ENCODE measurements at places on chromosomes 3 and 15.

DNA sequence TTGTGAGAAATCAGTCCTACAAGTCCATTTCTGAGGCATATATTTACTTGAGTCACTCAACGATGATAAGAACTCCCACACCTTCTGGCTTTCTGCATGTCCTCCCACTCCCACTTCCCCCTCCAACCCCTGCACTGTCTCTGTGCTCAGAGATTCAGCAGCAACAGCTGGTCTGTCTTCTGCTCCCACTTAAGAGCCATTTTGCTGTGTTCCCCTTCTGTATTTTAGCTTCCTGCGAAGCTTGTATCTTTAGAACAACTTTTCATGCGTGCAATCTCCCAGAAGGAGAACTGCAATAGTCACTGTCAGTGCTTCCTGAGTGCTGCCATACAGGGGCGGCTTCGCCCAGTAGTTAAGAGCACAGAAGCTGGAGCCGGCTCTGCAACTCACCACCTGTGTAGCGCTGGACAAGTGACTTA lies 90.0 kb upstream of the SPATA12 start:
- DNase-seq = peak; percentile 33

DNA sequence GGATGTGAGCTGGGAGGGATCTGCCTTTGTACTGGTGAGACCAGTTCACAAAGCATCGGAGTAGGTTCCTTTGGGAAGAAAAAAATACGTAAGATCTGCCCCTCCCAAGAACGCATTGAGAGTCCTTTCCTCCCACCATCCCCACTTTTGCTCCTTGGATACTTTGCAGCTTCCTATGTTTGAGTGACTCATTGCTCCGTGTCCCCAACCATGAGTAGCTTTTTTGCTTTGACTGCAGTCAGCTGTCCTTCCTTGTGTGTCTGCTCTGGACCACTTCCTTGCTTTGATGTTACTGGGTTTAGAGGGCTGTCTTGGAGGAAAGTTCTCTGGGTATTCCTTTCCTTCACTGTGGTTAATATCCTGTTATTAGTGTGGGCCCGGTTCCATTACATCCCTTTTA lies 43.2 kb upstream of the PTPN23 start:
- DNase-seq = no peak

- no peak for DNase-seq
Measured at GRCh38 chr3:50401978-50402595, 42.8 kb upstream of the TMEM115 start.

DNA sequence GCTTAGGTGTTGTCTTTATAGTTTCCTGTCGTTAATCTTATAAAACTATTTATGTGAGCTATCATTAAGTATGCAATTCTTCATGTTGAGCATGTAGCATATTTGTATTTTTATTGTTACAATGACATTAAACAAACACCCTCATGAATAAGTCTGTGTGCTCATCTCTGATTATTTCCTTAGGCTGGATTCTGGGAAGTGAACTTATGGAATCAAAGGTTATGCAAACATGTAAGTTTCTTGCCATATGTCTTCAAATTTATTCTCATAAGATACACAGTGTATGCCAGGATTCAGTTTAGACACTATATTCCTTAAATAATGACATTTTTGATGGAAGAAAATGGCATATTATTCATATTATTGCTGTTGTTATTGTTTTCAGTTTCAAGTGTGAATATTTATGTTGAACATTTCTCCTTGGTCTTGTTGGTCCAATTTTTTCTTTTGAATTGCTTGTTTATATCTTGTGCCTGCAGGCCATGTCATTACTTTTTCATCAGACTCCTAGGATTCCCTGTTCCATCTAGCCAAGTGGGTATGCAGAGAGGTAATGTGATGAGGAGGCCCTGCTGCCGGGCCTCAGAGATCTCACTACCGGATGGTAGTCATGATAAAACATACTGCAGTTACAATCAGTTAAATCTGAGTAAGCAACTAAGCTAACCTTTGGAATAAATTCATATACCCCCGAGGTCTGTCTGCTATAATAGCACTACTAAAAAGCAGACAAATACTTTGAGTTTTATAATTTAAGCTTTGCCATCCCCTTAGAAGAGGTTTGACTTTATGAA lies 684.3 kb upstream of the SGO1 start:
- no peak for DNase-seq

- no peak for DNase-seq
Measured at GRCh38 chr3:128748557-128748956, 22.6 kb downstream of the RAB7A start.

GRCh38 chr15:49875392-49875791 lies 243.6 kb downstream of the ATP8B4 start:
- no peak for DNase-seq

DNA sequence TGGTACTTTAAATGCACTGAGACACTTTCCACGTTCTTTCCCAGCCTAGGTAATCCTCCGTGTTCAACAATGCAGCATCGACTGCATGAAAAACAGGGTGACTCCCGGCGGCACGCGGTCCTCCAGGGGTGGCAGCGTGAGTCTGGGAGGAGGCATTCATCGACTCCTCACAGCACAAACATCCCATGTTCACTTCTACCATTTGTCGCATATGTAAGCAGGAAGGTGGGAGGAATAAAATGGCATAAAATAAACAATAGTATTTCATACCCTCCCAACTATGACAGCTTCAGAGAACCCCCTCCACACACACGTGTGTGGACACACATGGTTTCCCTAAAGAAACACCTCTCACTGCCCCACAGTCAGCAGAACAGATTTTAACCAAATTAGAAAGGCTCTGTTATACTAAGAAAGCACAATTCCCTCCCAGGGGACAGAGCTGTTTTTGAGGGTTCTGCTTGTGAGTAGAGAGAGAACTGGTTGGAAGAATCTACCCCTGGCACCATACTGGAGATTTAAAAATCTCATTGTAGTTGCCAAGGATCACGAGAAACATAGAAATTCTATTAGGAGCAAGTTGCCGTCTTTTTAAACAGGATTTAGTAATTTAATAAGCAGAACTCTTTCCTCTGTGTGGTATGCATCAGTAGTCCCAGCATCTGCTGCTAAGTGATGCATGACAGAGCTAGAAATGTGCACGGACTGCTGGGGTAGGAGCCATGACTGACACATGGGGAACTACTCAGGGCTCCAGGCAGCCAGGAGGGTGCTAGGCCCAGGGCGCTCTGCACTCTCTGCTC lies 6.0 kb downstream of the FAM43A start:
- no peak for DNase-seq

GRCh38 chr3:121739902-121740301 lies 9.6 kb downstream of the GOLGB1 start:
- no peak for DNase-seq

GRCh38 chr3:50248387-50248786 lies 12.4 kb downstream of the GNAI2 start:
- DNase-seq = no peak

DNA sequence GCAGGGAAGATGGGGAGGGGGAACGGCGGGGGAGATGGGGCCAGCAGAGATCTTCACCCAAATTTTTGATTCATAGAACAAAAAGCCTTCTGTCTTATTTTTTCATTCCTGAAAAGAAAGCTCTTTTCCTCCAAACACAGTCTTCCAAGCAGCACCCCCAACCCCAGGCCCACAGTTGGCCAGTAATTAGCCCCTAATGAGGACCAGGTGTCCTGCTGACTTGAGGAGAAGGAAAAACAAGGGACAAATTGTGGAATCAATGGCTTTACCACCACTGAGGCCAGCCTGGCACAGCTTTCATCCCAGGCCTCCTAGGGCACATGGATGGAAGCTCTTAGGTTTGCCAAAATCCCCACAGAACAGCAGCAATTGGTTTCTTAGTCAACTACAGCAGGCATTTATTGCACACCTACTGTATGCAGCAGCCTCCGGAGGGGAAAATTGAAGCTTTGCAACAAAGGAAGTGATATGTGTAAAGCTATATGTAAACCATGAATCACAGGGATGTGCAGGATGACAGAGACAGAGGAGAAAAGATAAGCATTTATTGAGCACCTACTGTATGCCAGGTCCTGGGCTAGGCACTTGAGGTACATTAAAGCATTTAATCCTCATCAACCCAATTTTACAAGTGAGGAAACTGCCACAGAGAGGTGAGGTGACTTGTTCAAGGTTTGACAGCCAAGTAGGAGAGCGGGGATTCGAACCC lies 199.5 kb downstream of the TBC1D2B start:
- DNase-seq = no peak

GRCh38 chr3:184578218-184578617 lies 16.6 kb downstream of the EPHB3 start:
- no peak for DNase-seq

DNA sequence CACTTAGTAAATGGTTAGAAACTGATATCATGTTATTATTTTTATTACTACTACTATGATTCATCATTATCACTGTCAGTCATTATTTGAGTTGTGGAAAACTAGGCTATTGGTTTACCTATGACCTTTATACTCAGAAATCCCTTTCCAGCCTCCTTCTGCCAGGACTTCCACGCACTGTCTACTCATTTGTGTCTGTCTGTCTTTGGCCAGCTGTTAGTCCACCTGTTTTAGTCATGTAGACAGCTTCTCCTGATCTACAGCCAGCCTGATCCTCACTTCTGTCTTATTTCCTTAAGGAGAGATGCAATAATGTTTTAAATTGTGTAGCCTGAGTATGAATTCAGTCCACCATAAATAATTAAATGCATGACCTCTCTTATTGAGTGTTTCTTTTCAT lies 162.8 kb downstream of the EPHA3 start:
- DNase-seq = no peak

DNA sequence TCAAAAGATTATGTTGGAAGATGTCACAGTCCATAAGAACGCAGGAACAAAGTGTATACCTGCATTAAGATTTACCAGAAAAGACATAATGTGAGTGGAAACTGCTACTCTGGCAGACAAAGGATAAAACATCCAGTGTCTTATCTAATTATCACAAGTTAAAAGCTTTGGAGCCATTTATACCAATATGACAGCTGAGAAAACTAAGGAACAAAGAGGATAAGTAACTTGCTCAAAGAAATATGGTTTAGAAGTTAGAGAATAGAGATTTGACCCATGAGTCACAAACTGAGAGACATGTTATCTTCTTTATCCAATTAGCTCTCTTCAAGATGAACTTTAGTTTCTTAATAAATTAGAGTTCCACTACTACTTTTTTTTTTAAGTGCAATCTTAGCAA lies 1473.7 kb downstream of the OTOL1 start:
- DNase-seq = no peak

GRCh38 chr3:12574661-12575060 lies 17.8 kb downstream of the MKRN2 start:
- DNase-seq = no peak

- no peak for DNase-seq
Measured at GRCh38 chr15:70512772-70513362, 250.5 kb downstream of the UACA start.

DNA sequence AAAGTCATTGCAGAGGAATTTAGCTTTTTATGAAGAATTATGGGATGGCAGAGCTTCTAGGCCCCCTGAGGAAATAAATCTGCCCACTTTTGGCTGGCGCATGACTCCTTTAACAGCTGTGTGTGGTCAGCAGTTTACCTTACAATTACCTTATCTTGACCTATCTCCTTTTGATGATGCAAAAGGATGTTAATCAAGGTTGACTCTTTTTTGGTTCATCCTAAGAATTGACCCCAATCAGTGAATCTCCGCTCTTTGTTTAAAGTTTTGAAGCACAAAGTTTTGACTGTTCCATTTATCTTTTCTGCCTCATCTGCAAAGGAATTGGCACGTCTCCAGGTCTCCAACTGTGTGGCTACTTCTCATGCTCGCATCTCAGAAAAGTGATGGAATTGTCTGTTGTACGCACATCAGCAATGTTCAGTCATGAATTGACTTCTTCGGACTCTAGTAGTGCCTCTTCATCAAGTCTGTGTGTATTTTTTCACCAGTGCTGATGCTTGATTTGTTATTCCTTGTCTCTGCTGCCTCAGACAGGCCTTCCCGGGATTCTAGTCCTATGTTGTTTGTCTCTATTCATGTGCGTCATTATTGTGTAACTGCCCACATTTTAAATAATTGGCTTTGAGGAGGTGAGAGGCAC lies 196.2 kb upstream of the CFAP20DC start:
- no peak for DNase-seq

DNA sequence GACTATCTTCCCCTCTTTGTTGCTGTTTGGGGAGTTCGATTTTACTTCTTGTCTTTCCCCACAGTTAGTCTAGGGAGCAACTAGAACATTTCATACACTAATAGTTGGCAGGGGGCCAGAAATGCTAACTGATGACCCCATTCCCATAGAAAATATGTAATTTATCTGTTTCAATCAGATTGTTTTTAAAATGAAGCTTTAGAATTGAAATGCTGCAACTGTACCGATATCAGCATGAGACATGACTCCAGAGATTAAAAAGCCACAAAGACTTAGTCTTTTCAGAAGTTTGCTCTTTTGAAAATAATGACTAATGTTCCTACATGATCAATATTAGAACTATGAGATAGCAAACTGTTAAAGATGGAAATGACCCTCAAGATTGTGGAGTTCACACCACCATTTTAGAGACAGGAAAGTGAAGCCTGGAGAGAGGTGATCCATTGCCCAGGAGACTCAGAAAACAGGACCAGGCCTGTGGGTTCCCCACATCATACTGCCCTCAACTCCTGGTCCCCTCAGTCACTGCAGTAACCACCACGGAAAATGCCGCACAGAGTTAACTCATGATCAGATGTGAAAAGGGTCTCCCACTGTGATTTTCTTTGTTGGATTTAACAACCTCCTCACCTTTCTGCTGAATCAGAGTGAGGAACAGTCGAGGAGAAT lies 130.3 kb downstream of the CHDH start:
- no peak for DNase-seq

- DNase-seq = no peak
Measured at GRCh38 chr3:81788610-81789009, 27.2 kb upstream of the GBE1 start.

DNA sequence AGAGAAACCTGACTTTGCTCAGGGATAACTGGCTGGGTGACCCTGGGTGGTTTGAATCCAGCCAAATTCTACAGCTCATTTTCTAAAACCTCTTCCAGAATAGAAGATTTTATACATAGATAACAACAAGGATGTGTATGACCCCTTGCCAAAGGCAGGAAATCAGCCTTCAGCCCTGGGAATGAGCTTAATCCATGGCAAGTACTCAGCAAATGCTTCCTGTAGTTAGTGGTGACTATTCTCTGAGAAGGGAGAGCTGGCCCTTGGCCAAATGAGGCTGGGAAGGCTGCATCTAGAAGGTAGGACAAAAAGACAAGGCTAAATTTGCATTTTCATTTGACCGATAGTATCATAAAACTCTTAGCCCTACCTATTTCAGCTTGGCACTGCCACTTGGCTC lies 4.6 kb upstream of the HACD3 start:
- DNase-seq = no peak

GRCh38 chr15:101613130-101614000 lies 38.8 kb downstream of the TM2D3 start:
- DNase-seq = peak; percentile 57

DNA sequence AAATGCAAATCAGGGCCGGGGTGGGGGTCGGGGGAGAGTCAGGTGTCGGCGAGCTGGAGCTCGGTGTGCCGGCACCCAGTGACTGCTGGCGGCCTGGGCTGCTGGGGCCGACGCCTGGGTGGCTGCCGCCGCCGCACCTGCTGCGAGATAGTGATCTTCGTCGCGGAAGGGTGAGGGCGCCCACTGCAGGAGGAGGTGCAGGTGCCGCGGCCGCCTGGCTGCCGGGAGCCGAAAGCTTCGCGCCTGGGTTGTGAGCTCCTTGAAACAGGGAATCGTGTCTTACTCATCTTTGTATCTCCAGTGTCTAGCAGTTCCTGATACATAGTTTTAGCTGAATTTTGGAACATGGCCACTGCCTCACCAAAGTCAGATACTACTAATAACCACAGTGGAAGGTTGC lies 64.0 kb upstream of the CPOX start:
- DNase-seq = no peak

All from amygdala (tissue), 56 donors.